ENCODE measurements at places on chromosomes 7 and 10. TPM values are rescaled to one million over a fixed set of nuclear protein-coding genes. Genes with fewer than 3 reads are reported as not detected.

DNA sequence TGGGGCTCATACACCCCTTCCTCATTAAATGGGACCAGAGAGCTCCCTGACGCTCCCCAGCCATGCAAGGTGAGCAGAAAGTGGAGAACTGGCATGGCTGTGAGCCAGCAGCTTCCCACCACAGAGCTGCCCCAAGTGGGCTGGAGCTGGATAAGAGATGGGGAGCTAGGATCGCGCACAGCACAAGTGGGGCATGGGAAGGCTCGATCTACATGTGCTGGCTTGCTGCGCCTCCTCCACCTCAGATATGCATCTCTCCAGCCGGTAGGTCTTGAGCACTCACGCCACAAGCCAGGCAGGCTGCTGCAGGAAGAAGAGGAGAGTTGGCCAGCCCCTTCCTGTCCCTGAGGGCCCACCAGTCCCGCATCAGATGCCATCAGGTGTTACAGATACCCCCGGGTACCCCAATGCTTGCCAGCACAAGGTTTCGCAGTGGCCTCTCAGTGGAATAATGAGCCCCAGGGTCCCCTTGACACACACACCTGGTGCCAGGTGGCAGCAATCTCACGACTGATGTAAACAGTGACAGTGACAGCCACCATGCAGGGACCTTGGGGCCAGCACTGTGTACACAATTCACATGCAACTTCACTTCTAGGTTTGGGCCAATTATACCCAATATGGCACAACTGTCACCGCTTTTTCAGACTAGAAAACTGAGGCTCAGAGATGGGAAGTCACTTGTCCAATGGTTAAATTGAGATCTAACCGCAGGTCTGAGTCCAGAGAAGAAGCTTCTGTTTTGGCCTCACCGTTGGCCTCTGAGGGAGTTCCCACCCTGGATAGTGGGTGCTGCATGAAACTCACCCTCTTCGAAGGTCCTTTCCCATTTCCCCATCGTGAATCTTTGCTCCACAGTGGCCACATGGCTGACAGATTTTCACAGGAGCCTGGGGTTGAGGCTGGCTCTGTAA is 79.3 kb downstream of the OAT start:
- DNase-seq: no peak

GRCh38 chr7:25578991-25579777 is 350.9 kb upstream of the NPVF start:
- no peak for DNase-seq

The SPDYE2B gene
- not detected for total RNA-seq

GRCh38 chr10:7649673-7650300 is 17.0 kb downstream of the ITIH5 start:
- no peak for DNase-seq

DNA sequence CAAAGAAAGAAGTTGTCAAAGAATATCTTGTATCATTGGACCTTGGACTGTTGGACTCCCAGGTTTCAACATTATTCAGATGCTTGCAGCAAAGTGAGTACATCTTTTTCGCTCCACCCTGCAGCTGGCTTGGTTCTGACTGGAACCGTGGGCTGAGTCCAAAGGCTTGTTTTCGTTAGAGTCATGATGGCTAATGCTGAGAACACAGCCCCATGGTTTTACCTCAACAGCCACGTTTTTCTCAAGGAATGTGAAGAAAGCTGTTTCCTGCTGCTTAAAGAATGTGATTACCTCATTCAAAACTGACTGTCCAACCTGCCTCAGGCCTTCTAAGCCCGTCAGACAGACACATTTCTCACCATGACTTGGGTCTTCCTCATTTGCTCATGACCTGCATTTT is 69.5 kb downstream of the STEAP1B start:
- no peak for DNase-seq

The SLC29A3 gene
- 0.95 TPM for total RNA-seq

GRCh38 chr7:38327637-38328036 is 54.2 kb upstream of the TARP start:
- no peak for DNase-seq
